Left lobe of liver (tissue), 2 donors: ENCODE measurements at places on chromosomes 5 and 9. TPM values are rescaled to one million over a fixed set of nuclear protein-coding genes. Genes with fewer than 3 reads are reported as not detected.
A peak's percentile ranks its signal among the peaks of the same experiment; 100 is the strongest.

- DNase-seq, result no peak
Observed at GRCh38 chr9:101139082-101139481, 110.6 kb downstream of the PLPPR1 start.

DNA sequence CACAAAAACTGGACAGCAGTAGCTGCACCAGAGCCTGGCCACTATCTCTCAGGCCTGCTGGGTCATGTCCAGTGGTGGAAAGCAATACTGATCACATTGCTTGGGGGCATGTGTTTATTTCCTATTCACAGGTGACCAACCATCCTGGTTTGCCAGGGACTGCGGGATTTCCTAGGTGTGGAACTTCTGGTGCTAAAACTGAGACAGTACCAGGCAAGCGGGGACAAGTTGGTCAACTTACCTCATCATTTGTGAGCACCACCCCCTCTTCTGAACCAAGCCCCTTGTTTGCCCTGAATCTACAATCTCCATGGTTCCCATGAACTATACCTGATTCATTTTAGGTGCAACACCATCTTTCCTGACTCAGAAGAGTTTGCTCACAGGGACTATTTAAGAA, 81.3 kb downstream of the TNC start:
- no peak for DNase-seq

GRCh38 chr9:121786543-121786948, 135.1 kb downstream of the DAB2IP start:
- DNase-seq, result no peak

- DNase-seq, result no peak
Observed at GRCh38 chr5:173644673-173645436, 28.4 kb upstream of the BOD1 start.

DNA sequence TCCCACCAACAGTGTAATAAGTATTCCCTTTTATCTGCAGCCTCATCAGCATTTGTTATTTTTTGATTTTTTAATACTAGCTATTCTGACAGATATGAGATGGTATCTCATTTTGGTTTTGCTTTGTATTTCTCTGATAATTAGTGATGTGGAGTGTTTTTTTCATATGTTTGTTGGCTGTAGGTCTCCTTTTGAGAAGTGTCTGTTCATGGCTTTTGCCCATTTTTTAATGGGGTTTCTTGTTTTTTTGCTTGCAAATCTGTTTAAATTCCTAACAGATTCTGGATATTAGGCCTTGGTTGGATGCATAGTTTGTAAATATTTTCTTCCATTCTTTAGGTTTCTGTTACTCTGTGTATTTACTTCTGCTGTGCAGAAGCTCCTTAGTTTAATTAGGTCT, 445.4 kb upstream of the DAB2 start:
- DNase-seq, result no peak

GRCh38 chr5:154295551-154295950, 105.0 kb downstream of the GALNT10 start:
- no peak for DNase-seq

GRCh38 chr9:113715086-113715485, 161.0 kb upstream of the ZNF618 start:
- DNase-seq, result no peak

GRCh38 chr5:119316086-119316485, 39.7 kb upstream of the TNFAIP8 start:
- DNase-seq, result no peak

GRCh38 chr9:83403527-83404238, 134.5 kb downstream of the FRMD3 start:
- no peak for DNase-seq

DNA sequence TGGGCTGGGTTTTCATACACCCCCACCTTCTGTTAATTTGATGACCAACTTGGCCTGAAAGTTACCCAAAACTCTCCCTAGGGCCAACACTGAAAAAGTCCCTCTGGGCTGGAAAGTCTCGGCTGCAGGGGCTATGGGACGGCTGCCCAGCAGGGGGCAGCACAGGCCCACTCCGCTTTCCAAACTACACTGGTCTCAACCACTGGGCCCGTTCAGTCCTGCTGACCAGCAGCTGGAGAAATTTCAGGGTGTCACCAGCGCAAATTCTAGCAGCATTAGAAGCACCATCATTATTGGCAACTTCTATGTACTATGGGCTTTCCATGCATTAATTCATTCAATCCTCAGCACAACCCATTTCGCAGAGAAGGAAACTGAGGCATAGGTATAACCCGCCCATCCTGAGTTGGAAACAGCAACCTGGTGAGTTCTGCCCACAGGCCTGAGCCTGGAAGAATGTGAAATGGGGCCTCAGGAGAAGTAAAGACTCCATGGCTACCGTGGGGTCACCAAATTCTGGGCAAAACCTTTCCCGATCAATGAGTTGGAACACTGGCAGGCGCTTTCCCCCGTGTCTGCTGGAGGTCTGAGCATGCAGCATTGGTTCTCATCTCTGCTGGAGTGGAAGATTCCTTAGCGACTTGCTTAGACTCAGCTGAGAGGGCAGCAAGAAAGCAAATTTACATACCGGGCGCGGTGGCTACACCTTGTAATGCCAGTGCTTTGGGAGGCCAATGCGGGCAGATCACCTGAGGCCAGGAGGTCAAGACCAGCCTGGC, 9.7 kb downstream of the ORM2 start:
- DNase-seq, result no peak

DNA sequence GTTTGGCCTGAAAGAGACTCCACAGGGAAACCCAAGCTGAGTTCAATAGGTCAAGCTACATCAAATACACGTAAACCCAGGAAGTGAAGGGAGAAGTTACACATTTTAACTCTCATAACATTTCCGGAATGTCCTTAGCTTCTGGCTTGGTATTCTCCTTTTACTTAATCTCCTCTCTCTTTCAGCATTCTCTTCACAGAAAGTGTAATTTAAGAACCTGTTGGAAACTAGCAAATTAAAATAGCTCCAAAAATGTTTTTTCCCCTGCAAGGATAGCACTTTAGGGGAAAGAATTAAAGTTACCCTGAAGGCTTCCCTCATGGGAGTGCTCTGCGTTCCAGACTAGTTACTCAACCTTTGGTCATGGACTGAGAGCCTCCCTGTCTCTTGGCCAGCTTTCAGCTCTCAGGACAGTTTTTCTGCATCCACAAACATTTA, 292.7 kb upstream of the TARS1 start:
- DNase-seq, result peak; percentile 51

The IFNA21 gene
- not detected for total RNA-seq

The LIFR gene
- total RNA-seq, result 21.9 TPM

The DOCK8 gene
- total RNA-seq, result 10.6 TPM

The INSL4 gene
- not detected for total RNA-seq

The SPATA31A3 gene
- not detected for total RNA-seq

The ARL10 gene
- total RNA-seq, result 1.8 TPM

The CTNNAL1 gene
- 11.0 TPM for total RNA-seq
